ENCODE measurements at places on chromosomes 16 and 17.

DNA sequence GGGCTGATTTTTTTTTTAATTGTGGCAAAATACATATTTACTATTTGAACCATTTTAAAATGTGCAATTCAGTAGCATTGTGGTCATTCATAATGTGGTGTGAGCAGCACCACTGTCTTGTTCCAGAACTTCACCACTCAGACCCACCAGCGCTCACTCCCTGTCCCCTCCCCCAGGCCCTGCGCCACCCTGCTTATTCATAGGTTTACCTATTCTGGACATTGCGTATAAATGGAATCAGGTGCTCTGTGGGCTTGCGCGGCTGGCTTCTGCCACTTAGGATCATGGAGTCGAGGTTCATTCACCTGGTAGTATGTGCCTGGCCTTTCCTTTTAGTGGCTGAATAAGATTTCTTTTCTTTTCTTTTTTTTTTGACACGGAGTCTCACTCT, 59.4 kb downstream of the NT5M start:
- no peak for DNase-seq

DNA sequence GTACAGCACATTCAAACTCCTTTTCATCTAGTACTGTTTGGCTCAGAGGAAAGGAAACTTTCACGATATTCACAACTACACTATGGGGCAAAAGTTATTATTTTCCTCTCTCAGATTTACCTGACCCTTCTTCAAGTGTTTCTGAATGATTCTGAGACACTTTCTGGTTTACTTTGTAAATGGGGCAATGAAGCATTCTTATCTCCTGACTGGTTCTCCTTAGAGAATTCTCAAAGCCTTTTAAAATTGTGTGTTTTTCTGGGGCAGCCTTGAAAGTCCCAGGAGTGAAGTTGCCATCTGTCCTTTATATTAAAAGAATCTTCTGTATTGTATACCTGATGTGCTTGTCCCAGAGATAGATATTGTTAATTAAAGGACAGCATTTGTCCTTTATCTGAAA, 264.9 kb downstream of the FTO start:
- DNase-seq = no peak

- DNase-seq = no peak
Measured at GRCh38 chr16:49833085-49833484, 22.8 kb downstream of the ZNF423 start.

- DNase-seq = no peak
Measured at GRCh38 chr16:74724820-74725549, 24.3 kb upstream of the MLKL start.

- no peak for DNase-seq
Measured at GRCh38 chr16:2713985-2714774, 5.8 kb downstream of the PRSS27 start.

DNA sequence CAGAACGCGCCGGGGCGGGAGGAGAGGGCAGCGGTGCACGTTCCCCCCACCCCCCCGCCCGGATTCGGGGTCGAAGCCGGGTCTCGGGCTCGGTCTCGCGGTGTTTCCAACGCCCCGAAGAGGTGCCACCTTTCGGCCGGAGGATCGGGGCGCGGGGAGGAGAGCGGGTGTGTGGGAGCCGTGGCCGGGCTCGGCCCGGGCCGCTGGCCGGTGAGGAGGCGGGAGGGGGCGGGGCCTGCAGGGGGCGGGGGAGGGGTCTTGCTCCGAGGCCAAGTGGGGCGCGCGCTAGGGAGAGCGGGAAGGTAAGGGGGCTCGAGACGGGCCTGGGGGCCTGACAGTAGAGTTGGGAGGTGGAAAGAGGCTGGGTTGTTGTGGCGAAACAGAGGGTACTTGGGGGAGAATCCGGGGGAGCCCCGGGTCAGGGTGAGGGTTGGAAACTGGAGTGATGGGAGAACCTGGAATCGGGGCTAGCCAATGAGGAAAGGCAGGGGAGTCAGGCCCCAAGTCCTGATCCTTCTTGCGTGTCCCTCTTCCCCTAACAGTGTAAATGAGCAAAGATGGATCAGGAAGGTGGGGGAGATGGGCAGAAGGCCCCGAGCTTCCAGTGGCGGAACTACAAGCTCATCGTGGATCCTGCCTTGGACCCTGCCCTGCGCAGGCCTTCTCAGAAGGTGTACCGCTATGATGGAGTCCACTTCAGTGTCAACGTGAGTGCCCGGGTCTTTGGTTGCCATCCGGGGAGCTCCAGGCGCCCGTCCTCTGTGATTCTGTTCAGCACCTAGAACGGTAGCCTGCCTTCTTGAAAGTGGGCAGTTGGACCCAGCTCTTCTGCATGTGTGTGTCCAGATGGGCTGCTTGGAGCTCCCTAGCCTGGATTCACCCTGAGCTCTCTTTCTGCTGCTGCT, 873 bp downstream of the SETD1A start:
- DNase-seq = peak; percentile 14

- DNase-seq = peak; percentile 47
Measured at GRCh38 chr16:51651061-51651466, 500.0 kb upstream of the SALL1 start.

DNA sequence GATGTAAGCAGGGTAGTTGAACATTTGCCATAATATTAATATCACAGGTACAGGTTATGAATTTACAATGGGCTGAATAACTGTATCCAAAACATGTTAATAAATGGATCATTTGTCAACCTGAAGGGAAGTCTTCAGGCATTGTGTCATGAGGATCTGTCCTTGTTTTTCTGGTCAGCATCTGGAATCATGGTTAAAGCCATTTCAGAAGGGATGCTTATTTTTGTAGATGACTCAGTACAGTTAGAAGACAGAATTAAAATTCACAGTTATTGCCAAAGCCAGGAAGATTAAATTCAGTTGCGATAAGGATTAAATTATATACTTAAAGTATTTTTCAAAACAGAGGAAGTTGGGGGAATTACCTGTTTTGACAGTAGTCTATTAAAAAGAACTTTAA, 8.0 kb downstream of the PSMD11 start:
- no peak for DNase-seq

DNA sequence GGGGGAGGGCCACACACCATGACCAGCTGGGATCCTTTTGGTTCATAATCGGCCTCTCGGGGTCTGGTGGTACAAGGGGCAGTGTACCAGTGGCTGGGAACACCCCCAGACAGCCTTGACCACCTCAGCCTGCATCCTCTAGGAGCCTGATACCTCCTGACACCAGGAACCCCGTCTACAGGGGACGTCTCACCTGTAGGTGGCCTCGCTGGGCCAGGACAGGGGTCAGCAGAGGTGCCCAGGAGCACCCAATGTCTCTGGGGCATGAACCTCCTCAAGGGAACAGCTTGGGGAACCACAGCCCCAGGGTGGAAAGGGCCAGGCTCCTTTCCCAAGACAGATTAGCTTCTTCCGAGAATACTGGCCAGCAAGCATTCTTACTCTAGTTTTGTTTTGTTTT, 2.5 kb upstream of the METRNL start:
- no peak for DNase-seq

DNA sequence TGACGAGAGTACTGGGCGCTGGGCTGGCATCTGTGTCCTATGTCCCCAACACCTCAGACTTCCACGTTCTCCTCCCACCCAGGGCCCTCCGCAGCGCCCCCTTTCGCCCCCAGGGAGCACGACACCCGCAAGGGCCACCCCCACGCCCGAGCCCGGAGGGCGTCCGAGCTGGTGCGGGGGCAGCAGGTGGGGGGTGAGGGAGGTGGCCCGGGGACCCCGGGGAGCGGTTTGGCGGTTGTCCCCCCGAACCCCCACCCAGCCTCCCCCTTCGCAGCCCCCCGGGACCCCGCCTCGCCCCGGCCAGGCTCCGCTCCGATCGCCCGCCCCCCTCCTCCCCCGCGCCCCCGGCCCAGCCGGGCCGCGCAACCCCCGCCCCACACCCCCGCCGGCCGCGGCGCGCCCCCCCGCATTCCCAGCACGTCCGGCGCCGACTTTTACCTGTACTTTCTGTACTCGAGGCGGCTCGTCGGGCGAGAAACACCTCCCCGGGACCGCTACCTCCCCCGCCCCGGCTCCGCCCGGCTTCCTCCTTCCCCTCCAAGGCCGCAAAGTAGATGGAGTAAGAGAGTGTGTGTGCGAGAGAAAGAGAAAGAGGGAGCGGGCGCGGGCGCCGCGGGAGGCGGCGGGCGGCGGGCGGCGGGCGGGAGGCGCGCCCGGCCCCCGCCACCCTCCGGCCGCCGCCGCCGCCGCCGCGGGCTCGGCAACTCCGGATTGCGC, 901 bp downstream of the CDYL2 start:
- DNase-seq = no peak

GRCh38 chr16:68134644-68135043, 49.5 kb downstream of the NFATC3 start:
- no peak for DNase-seq

DNA sequence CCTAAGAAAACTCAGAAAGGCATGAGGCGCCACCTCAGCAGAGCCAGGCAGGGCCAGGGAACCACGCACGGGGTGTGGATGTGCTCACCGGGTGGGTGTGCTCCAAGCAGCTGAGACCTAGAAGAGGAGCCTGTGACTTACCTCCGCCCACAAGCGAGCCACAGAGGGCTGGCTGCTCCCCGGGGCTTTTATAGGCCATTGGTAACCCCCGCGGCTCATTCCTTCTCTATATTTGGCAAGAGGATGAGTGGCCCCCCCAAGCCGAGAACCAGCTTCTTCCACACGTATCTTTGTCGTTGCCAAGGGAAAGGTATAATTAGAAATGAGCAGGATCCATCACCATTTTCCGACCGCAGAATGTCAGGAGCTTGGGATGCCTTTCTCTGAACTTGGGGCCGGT, at the start of gene MYH3:
Gene MYH3 (minus strand): TSS at position 162 of the 400 bp plus-strand sequence. CDS start 2,245 bp downstream, outside the sequence.
- no peak for DNase-seq

DNA sequence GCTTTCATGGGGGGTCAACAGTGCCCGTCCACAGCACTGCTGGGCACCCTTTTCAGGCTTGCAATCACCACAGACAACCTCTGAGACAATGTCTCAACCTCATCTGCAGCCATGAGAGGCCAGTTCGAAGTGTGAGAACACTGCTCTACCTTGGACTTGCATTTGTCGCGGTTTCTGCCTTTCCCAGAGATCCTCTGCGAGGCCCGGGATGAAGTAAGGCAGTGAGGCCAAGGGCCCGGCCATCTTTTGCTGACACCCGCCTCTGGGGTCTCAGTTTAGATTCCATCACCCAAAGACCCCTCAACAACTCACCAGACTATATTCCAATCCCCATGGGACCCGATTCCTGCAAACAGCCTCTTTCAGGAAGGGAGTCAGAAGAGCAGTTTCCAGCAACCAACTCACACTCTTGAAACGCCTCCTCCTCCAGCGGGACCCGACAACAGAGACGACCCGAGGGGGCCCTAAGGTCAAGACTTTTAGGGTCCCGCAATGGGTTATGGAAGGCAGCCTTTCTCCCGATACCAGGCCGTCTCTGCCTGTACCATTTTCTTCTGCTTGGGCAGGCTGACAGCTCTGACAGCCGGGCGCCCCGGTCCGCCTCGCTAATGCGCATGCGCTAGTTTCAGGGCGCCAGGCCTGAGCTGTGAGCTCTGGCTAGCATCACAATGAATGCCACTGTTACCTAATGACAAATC, 576.0 kb downstream of the KCNJ18 start:
- DNase-seq = no peak

DNA sequence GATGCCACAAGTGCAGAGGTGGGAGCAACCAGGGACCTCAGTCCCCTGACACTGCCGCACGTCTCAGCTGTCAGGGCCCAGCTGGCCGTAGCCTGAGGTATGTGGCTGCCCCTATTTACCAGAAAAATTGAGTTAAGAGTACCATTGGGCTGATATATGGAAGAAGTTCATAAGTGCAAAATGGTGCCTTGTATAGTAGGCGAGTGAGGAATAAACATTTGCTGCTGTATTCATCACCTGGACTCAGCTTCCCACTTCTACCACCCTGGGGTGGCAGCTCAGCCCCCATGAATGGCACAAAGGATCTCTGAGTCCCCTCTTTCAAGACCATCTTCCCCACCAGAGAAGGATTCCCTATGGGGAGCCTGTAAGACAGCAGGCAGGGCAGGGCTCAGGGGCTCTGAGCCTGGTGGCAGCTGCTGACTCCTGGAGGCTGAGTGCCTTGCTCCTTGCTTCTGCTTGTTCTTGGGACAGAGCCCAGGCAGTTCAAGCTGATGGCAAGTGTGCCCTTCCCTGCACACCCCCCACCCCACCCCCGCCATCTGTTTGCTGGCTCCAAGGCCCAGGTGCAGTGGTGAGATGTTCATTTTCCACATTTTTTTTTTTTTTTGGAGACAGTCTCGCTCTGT, 29.0 kb downstream of the TRPV2 start:
- peak; percentile 55 for DNase-seq

- no peak for DNase-seq
Measured at GRCh38 chr17:20920095-20920814, 122.6 kb downstream of the USP22 start.

- DNase-seq = no peak
Measured at GRCh38 chr16:3982216-3982615, 101.7 kb upstream of the CREBBP start.

- no peak for DNase-seq
Measured at GRCh38 chr17:36001110-36001771, at the start of gene CCL15. TSS of gene CCL15 (minus strand) at chr17:36001553. CDS start at chr17:36001492, 61 bp downstream.

DNA sequence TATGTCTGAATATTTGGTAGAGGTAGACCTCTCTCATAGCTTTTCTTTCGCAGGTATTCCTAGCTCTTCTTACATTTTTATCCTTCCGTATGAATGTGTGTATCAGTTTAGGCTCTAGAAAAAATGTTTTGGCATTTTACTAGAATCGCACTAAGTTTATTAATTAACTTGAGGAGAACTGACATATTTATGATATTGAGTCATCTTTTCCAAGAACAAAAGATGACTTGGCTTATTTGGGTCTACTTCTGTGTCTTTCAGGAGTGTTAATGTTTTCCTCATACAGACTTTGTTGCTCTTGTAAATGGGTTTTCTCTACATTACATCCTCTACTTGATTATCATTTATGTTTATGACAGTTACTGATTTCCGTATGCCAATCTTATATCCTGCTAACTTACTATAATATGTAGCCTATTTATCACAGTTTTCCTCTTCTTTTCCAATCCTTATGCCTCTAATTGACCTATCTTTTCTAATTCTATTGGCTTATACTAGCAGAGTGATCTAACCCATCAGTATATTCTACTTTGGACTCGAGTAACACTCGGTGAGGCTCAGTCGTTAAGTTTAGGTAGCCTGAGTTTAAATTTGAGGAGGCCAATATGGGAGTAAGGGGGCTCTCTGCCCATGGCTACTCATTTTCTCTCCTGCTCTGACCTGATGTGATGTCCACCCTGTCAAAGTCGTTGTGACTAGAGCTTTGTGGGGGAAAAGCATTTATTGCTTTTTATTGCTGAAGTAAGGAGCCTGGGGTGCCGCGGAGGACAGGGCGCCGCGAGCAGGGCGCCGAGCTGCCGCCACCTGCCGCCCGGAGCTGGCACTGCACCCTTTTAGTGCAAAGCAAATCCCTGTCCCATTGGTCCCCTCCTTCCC, 20.0 kb downstream of the ST6GALNAC1 start:
- peak; percentile 85 for DNase-seq

GRCh38 chr16:945271-946047, 25.3 kb downstream of the LMF1 start:
- DNase-seq = no peak

All from ELF-1 (cell line).